ENCODE measurements at places on chromosomes 4 and X.

- no peak for DNase-seq
These were observed 20.8 kb upstream of the FAM13A start for GRCh38 chr4:89077761-89078160.

GRCh38 chr4:103123114-103123513, 23.5 kb upstream of the BDH2 start:
- DNase-seq = no peak

GRCh38 chrX:141945426-141945825, 41.7 kb downstream of the MAGEC1 start:
- no peak for DNase-seq

- no peak for DNase-seq
These were observed 148.0 kb downstream of the PDHA2 start for GRCh38 chr4:95987851-95988250.

DNA sequence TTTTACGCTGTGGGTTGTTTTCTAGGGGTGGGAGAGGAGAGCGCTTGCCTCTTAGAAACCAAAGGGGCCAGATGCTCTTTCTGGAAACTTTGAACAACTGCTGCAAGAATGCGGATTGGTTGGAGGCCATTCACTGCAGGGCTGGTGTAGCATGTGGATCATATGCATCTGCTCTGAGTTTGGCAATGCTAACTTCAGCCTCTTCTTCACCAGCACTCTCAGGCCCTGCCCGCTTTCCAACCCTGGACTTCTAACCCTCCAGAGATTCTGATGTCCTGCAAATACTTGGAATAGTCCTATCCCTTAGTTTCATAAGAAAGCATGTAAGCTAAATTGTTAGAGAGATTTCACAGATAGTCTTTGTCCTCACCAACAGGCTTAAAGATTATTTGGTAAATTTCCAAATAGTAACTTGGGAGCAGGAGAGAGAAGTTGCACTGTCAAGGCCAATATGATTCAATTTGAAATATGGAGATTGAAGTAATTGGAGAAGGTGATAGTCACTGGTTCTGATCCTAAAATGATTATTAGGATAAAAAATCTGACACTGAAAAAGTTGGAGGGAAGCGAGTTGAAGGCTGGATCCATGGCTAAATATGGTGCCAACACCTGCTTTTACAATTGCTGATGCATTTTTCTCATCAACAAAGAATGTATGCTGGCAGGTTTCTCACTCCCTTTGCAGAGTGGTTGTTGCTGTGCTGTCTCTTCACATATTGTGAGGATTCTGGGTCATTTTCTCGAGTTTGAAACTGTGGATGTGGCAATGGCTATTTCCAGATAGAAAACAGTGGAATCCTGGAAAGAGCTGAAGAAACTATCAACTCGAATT, 210.4 kb downstream of the PTTG2 start:
- no peak for DNase-seq

DNA sequence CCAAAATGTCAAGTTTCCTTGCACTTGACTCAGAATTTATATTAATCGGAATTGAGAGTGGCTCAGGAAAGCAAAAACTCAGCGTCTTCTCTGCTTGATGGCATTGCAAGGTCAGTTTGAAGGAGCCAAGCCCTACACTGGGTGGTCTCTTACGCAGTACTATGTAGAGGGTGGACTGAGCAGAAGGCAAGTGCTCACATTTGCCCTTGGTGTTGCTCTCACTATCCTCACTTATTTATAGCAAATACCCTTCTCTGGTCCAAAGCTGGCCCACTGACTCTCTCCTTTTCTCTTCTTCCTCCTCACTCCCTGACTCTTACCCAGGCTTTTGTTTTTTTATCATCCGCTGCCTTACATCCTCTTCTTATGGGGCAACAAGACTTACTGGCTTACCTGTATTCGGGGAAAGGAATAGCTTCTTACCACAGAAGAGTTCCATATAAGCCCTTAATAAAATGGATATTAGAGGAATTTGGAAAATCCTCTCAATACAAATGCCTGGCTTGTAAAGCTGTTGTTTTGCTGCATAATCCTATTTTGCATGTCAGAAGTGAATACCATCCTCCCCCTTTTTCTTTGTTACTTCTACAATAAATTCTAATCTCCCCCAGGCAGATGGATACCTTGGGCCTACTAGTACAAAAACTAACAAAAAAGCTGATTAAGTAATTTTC, 24.8 kb upstream of the GATB start:
- DNase-seq = no peak

DNA sequence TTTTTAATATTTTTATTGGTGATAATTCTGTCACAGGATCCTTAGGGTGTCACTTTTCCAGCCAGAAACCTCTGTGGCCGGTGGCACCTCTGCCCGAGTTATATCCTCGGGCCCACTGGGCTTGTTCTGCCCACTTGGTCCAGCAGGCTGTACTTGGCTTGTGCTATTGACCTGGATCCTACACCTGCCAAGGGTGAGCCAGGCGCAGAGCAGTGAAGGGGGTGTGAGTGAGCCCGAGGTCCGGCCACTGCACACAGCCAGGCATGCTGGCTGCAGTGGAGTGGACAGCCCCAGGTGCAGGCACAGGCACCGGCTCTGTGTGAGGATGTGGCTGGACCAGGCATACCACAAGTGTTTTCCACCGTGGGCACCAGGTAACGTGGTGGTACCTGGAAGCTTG, 54.7 kb upstream of the NUDT6 start:
- DNase-seq = no peak

- no peak for DNase-seq
These were observed 159.7 kb downstream of the ANK2 start for GRCh38 chr4:113209153-113209552.
